ENCODE measurements at places on chromosomes 13 and 19.

GRCh38 chr13:89214185-89214584, 1543.0 kb downstream of the SLITRK5 start:
- DNase-seq, result no peak

- DNase-seq, result no peak
These were observed 249.5 kb upstream of the STARD13 start for GRCh38 chr13:33535061-33535460.

GRCh38 chr19:18975869-18976268, 34.9 kb upstream of the HOMER3 start:
- no peak for DNase-seq

- DNase-seq, result no peak
These were observed 360.0 kb upstream of the SLITRK5 start for GRCh38 chr13:87311165-87311564.

DNA sequence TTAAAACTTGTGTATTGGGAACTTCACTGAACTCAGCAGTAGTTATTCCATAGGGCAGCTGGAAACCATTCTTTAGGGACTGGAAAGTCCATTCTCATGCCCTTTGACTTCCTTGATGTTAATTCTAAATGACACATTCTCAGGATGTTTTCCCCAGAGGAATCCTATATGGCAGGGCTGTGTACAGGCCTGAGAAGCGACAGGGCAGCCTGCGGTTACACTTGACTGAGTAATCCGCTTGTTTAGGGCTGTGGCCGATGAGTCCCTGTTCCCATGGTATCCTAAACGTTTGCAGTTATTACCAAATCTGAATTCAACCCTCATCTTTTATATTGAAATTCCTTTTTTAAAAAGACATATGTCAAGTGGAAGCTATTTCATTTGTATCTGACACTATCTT, 83.5 kb downstream of the COL4A2 start:
- DNase-seq, result no peak

DNA sequence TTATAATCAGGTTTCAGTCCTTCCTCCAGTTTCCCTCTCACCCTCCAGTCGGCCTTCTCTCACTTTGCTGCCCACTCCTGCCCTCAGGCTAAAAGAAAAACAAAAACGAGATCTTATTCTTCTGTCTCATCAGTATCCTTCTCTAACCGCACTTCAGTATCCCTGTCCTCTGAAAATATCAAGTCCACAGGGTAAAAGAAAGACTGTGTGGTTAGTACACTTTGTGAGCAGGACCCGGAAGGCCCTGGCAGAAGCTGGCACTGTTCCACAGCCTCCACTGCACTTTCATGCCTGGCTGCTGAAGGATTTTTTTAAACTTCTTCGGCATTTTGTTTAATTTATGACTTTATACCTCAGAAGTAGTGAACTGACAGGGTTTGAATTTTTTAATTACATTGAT, 51.8 kb downstream of the TM9SF2 start:
- no peak for DNase-seq

- DNase-seq, result no peak
These were observed 6.4 kb downstream of the YIPF2 start for GRCh38 chr19:10921910-10922637.

GRCh38 chr13:71875823-71876222, 8.8 kb upstream of the DACH1 start:
- no peak for DNase-seq

DNA sequence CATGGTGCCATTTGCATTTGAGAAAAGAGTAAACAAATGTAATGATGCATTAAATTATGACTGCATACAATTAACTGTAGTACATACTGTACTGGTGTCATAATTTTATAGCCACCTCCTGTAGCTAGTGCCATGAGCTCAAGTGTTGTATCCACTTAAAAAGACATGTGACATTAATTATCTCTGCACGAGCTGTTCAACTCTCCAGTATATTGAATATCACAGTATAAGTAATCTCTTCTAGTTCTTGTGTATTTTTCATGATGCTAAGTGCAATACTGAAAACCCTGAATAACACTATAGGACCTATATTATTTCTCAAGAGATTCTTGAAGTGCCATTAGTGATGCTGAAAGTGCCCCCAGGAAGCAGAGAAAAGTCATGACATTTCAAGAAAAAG, 387.3 kb downstream of the PCDH17 start:
- no peak for DNase-seq

GRCh38 chr13:43936647-43937046, 56.9 kb downstream of the LACC1 start:
- DNase-seq, result no peak

DNA sequence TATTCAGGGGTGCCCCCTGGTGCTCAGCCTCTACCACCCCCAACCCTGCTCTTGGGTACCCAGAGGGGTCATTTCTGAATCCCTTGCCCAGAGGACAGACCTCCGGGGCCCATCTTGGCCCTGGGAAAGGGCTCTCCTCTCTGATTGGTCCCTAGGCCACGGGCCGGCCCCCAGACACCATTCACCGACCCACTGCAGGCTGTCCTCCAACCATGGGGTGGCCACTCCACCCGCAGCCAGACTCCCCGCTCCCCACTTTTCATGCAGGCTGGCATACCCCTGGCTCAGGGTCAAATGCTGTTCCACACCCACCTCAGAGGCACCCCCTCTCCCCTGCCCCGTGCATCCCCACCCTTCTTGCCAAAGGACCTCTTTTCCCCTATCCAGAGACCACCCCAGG, 14.8 kb downstream of the SMIM24 start:
- DNase-seq, result no peak

DNA sequence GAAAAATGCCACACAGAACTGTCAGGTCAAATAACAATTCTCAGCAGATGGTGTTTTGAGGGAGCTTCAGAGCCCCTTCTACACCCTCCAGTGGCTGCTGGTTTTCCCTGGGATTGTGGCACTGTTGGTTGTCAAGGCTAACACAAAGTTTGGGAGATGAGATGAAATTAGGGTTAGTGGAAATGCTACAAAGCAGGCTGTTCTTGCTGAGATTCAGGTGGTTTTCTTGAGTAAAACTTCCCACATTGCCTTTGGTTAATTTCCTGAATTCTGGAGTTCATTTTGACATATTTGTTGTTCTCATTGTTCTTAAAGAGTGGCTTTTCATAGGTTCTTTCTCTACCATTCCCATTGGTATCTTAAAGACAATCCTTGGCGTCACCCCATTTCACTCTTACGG, 22.1 kb downstream of the MED4 start:
- DNase-seq, result no peak

GRCh38 chr13:101492251-101492910, 39.9 kb downstream of the ITGBL1 start:
- DNase-seq, result no peak

DNA sequence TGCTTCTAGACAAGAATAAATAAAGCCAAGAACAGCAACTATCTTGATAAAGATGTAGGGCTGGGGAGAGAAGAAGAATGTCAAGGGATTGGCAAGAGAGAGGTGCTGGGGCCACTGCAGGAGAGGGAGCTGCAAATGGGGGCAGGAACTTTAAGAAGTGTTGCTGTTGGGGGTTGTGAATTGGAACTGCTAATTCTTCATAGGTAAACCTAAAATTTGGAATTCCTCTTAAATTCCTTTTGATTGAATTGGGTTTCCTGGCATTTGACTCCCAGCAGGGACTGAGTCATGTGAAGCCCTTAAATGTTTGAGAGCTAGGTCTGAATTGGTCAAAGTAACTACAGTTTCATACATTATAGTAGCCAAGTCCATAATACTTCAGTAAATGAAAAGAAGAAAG, 305.6 kb upstream of the TMTC4 start:
- no peak for DNase-seq

GRCh38 chr13:84865783-84866221, 933.4 kb downstream of the SLITRK6 start:
- no peak for DNase-seq

- DNase-seq, result no peak
These were observed 617.2 kb downstream of the DCT start for GRCh38 chr13:93862259-93862658.

GRCh38 chr19:18992696-18993095, 40.6 kb downstream of the SUGP2 start:
- no peak for DNase-seq

GRCh38 chr19:55640577-55641425, at the start of gene ZNF580:
ZNF580 (plus strand) TSS chr19:55641002; CDS start chr19:55642509, 1,507 bp downstream.
- DNase-seq, result peak; percentile 90

- no peak for DNase-seq
These were observed 552 bp downstream of the PLK5 start for GRCh38 chr19:1524287-1524971.
